ENCODE measurements at places on chromosomes 11 and 22.

DNA sequence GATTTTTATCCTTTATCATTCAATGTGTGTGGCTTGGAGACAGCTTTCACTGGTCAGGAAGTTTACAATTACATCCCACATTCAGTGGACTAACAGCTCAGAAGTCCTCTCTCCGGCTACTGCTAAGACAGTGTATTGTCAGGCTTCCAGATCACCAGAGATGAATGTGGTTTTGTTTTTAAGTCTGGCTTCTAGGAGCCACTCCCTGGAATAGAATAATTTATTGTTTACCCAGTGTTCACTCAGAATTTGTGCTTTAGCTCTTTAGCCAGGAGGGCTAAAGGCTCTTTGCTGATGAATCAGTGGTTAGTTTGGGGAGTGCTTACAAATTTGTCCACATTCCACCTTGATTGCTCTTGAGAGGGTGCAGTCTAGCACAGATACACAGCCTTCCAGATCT, 26.5 kb downstream of the TRIM77 start:
- DNase-seq = no peak

GRCh38 chr22:38276166-38276565, 3.4 kb upstream of the TMEM184B start:
- DNase-seq = no peak

DNA sequence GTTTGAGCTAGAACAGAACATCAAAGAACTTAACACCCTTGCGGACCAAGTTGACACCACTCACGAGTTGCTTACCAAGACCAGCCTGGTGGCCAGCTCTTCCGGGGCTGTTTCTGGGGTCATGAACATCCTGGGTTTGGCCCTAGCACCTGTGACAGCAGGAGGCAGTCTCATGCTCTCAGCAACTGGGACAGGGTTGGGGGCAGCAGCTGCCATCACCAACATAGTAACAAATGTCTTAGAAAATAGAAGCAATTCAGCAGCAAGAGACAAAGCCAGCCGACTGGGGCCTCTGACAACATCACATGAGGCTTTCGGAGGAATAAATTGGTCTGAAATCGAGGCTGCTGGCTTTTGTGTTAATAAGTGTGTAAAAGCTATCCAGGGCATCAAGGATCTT, 8.7 kb downstream of the APOL5 start:
- no peak for DNase-seq

- no peak for DNase-seq
Observed at GRCh38 chr11:66563832-66564231, 4.6 kb downstream of the CTSF start.

DNA sequence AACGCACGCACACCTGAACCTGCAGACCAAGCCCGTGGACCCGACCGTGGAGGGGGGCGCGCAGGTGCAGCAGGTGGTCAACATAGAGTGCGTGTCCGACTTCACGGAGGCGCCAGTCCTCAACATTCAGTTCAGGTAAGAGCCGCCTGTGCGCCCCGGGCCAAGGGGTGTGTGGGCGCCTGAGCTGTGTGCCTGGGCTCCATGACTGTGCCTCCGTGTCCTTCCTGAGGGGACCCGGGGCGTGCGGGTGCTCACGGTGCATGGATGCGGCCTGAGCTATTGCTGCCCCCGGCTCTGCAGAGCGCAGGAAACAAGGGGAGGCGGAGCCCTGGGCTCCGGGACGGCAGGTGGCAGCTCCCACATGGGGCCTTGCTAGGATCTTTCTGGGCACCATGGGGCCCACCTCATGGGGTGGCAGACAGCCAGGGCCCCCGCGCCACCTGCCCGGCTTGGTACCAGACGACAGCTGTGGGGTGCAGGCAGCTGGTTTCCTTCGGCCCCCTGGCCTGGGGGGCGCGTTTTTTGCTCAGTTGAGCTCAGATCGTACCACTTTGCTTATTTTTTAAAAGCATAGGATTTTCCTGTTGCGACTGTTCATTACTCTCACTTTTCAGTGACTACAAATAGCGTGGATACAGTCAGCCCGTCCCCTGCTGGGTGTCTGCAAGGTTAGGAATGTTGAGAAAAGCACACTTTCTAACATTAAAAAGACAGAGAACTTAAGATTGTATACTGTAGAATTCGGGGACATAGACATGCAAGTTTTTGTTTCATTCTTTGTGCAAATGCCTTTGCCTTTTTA, 28.3 kb downstream of the MUC6 start:
- DNase-seq = no peak

DNA sequence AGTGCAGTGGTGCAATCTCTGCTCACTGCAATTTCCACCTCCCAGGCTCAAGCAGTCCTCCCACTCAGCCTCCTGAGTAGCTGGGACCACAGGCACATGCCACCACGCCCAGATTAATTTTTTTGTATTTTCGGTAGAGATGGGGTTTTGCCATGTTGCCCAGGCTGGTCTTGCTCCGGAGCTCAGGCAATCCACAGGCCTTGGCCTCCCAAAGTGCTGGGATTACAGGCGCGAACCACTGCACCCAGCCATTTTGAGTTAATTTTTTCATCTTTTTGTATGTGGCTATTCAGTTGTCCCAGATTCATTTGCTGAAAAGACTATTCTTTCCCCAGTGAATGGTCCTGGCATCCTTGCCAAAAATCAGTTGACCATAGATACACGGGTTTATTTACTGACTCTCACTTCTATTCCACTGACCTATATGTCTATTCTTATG, 63.6 kb downstream of the MAPK1 start:
- no peak for DNase-seq

DNA sequence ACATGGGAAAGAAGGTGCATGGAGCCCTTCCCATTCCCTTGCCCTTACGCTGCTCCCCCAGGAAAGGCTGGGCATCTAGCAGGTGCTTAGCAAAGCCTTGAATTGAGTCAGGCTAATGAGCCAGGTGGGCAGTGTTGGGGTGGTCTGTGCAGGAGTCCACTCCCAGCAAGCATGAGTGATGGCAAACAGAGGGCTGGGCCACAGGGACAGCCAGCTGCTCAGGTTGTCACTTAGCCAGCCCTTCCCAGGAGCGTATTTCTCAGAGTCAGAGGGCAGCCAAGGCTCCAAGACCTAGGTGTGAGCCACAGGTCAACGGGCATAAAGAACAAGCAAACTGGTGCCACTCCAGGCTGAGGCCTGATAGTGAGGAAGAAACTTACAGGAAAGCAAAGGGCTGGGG, 149.8 kb downstream of the DSCAML1 start:
- DNase-seq = no peak

- no peak for DNase-seq
Observed at GRCh38 chr11:73632996-73633395, 13.4 kb upstream of the PLEKHB1 start.

DNA sequence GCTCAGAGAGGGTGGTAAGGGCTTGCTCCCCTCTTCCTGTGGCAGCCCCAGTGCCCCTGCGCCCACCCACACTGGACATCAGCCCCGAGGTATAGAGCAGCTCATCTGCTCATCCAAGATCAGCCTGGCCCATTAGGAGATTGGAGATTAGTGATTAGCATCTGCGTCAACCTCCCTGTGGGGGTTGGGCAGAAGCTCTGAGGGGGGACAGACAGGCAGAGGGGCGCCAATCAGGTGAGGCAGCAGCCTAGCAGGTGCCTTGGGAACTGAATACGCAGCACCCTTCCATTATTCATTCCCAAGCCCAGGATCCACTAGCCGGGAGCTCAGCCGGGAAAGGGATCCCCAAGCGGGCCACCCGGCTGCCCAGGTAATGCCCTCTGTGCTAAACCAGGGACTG, 11.0 kb downstream of the SMTN start:
- no peak for DNase-seq

- DNase-seq = no peak
Observed at GRCh38 chr11:72582206-72583176, 91.7 kb downstream of the PDE2A start.

- DNase-seq = no peak
Observed at GRCh38 chr11:87144252-87144651, 106.5 kb downstream of the TMEM135 start.

GRCh38 chr11:64510759-64511158, 80.3 kb upstream of the SLC22A12 start:
- no peak for DNase-seq

DNA sequence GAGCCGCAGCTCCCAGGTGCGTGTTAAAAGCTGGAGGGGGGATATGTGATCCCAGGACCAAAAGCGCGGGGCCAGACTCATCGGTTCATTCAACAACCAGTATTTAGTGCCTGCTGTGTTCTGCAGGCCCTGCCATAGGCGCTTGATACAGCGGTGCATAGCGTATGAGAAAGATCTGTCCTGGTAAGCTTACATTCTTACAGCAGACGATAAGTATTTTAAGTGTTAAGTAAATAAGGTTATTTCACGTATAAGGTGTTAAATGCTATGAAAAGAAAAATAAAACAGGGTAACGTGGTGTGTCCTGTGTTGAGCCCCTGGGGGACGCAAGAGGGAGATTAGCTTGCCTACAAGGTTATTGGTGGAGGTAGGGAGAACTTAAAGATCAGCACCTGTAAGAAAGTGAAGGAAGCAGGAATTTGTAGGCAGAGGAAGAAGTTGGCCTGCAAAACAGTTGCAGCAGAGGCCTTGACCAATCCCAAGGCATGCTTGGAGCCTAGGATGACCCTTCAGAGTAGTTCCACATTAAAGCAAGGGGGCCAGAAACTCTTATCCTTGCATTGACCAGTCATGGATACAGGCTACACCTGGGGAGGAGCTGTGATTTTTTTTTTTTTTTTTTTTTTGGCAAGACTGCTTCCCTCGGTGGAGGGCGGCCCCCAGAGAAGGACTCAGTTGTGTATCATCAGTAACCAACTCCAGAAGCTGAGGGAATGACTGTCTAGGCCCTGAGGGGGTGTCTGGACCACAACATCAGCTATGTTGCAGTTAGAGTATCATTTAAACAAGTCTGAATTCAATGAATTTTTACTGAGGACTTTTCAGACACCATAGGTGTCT, 487 bp upstream of the LIPT2 start:
- no peak for DNase-seq

GRCh38 chr11:101442171-101442570, 141.6 kb downstream of the TRPC6 start:
- no peak for DNase-seq

DNA sequence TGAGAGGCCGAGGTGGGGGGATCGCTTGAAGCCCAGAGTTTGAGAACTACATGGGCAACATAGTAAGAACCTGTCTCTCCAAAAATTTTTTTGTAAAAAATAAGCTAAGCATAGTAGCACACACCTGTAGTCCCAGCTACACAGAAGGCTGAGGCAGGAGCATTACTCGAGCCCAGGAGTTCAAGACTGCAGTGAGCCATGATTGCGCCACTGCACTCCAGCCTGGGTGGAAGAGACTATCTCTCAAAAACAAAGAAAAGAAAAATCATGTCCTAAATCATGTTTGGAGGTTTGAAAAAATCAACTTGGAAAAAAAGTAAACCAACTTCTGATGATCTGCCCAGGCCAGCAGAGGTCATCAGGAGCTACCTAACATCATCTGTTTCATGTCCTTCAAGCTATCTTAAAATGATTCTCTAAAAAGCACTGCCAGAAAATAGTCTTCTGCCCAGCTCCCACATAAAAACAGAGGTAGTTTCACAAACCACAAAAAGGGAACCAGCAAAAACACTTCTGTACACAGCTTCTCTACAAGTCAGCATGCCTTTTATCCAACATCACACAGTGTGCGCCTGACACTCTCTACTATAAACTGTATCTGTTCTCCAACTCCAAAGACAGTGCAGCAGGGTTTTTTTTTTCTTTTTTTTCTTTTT, 165.0 kb downstream of the SOX6 start:
- DNase-seq = no peak

DNA sequence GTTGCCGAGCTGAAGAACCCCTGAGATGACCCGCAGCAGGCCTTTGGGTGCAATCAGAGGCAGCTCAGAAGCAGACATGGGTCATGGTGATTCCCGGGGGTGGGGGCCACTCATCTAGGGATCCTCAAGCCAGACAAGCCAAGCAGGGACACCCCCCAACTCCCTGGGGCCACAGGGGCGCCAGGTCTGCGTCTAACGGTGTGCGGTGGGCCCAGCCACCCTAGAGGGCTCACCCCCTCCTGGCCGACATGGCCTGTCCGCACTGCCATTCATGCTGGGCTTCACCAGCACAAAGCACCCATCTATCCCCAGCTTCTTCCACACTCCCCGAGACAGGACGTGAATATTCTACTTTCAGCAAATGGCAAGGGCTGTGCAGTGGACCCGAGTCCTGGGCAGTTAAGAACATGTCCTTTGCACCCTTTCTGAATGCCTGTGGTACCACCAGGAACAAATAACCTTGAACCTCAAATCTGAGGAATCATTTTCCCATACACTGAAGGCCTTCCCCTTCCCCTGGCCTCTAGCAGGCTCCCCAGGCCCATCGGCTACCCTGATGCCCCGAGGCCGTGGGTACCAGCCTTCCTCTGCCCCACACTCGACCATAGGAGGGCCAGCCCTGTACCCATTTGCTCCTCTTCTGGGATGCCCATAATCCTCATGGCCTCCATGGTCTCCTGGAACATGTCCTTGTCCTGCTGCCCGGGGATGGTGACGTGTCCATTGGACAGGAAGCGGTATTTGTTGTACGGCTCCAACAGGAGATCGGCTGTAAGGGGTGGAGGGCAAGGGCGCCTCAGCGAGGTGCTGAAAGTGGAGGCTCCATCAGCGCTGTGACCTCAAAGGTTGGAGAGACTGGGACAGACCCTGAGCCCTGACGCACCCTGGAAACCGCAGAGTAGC, 66.9 kb downstream of the APOL1 start:
- no peak for DNase-seq
